Dermis microvascular lymphatic vessel endothelial cell (primary cell): ENCODE measurements at places on chromosomes 1 and 21. TPM values are rescaled to one million over a fixed set of nuclear protein-coding genes. Genes with fewer than 3 reads are reported as not detected.

LCE1C gene
- total RNA-seq = not detected in 2 replicates

PTAFR gene
- total RNA-seq = 0.13 TPM in 2 replicates

CD1D gene
- 0.13 TPM in 1 of 2 replicates, not detected in the other for total RNA-seq

ADCY10 gene
- under 0.01 and 0.13 TPM in 2 replicates for total RNA-seq

CFHR3 gene
- total RNA-seq = under 0.01 TPM in 1 of 2 replicates, not detected in the other

MYBPHL gene
- not detected in 2 replicates for total RNA-seq

LIN28A gene
- not detected in 2 replicates for total RNA-seq

WLS gene
- 31.6 and 32.5 TPM in 2 replicates for total RNA-seq

RHBDL2 gene
- 0.13 TPM in 1 of 2 replicates, not detected in the other for total RNA-seq

MAEL gene
- under 0.01 TPM in 1 of 2 replicates, not detected in the other for total RNA-seq

MTR gene
- total RNA-seq = 28.8 and 30.6 TPM in 2 replicates

SPRR1B gene
- total RNA-seq = not detected in 2 replicates

ST6GALNAC5 gene
- total RNA-seq = not detected in 2 replicates

ITLN1 gene
- not detected in 2 replicates for total RNA-seq

GJA9 gene
- not detected in 2 replicates for total RNA-seq

NBPF8 gene
- total RNA-seq = 5.5 and 9.2 TPM in 2 replicates

OR2T29 gene
- total RNA-seq = not detected in 2 replicates

S100A3 gene
- 0.38 and 2.3 TPM in 2 replicates for total RNA-seq

CNKSR1 gene
- total RNA-seq = not detected in 2 replicates

KCNJ10 gene
- not detected in 2 replicates for total RNA-seq

CCDC24 gene
- 1.3 and 1.4 TPM in 2 replicates for total RNA-seq

FAM177B gene
- not detected in 2 replicates for total RNA-seq

S100A1 gene
- not detected in 2 replicates for total RNA-seq

SLC35D1 gene
- 3.6 and 3.7 TPM in 2 replicates for total RNA-seq

PIP5K1A gene
- 32.6 and 44.3 TPM in 2 replicates for total RNA-seq

ARTN gene
- total RNA-seq = not detected in 2 replicates

HSPB7 gene
- not detected in 2 replicates for total RNA-seq

CLDN17 gene
- total RNA-seq = not detected in 2 replicates

LAMC1 gene
- total RNA-seq = 337 and 395 TPM in 2 replicates

CLIC6 gene
- not detected in 2 replicates for total RNA-seq

USH2A gene
- not detected in 2 replicates for total RNA-seq

KRTAP27-1 gene
- total RNA-seq = not detected in 2 replicates
